ENCODE measurements at places on chromosomes 1 and 21.

GRCh38 chr1:62726011-62726442, 37.8 kb upstream of the DOCK7 start:
- DNase-seq = no peak

- peak; percentile 23 for DNase-seq
These were observed 14.8 kb downstream of the BCAR3 start for GRCh38 chr1:93666613-93667384.

DNA sequence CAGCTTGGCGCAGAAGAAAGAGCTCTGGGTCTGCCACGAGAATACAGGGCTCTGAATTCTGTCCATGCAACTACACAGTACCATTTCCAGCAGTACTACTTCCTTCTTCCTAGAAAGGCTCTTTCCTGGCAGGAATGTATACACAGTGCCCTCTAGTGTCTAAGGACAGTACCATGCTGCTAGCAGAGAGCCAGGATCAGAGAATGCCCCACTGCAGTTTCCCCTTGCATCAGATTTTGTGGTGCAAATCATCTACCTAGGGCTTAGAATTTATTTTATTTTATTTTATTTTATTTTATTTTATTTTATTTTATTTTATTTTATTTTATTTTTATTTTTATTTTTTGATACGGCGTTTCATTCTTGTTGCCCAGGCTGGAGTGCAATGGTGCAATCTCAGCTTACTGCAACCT, 50.8 kb downstream of the PAX7 start:
- peak; percentile 44 for DNase-seq

DNA sequence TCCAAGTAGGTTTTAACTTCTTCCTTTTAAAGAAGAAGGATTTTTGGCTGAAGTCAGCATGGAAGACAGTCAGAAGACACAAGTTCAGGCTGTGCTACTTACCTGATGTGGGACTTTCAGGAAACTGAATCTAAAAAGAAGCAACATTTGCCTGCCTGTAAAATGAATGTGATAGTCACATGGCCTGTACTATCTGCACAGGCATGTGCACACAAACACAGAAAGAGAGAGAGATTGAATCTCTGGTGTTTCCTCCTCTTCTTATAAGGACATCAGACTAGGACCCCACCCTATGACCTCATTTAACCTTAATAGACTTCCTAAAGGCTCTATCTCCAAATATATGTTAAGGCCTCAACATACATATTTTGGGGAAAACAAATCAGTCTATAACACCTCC, 542.9 kb downstream of the PLPP3 start:
- DNase-seq = no peak

- DNase-seq = no peak
These were observed 459 bp downstream of the CAPZB start for GRCh38 chr1:19484798-19485361.

DNA sequence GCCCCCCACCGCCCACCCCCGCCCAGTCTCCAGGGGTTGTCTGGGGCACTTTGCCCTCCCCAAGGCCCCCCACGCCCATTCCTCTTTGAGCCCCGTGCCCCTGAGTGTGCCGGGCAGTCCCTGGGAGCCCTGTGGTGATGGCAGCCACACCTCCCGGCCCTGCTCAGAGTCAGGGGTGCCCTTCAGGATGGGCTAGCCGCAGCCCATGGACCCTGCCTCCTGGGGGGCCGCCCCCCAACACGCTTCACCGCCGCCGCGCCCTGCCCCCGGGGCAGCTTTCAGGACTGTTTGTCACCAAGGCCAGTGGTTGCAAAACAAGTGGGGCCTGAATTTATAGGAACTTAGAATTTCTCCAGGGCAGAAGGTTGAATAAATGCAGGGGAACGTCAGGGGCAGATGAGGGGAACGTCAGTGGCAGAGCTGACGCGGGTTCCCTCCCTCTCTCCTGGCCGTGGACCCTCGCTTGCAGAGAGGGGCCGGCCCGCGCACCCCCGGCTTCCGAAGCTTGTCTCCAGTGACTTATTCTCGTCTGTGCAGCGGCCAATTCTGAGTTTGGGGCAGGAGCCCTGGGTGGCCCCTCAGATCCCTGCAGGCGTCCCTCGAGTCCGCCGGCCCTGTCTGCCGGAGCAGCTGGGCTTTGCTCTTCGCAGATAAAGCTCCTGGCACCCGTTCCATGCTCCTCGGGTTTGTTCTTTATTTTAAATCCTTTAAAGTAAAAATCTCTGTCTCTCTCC, 41.2 kb upstream of the ADARB1 start:
- no peak for DNase-seq

Measured in NCI-H2029 (cell line).